ENCODE measurements at places on chromosomes 6 and 20.

- DNase-seq: no peak
Observed at GRCh38 chr6:21965016-21965415, 331.8 kb downstream of the PRL start.

DNA sequence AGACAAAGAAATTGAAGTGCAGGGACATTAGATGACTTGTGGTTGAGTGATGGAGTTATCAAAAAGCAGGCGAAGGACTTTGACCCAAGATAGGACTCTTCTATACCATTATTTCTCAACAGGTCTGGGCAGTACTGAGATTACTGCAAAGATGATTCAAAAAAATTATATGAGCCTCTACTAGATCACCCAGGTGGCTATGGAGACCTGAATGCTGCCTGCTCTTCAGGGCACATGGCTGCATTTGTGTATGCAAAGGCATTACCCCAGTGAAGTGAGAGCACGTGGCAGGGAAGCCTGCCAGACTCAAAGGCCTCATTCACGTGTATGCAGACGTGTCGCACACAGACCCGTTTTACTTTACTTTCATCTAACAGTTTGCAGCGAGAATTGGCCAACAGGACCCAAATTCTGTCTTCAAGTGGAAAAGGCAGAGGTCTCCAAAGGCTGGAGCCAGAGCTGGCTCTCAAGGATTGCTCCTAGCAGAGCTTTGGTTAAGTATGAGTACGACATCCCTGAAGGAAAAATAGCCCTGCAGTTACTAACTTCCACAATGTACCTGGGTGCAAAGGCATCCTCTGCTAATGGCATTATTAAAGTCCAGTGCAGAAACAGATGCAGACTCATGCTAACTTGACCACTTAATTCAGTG lies 113.8 kb upstream of the ARMC2 start:
- DNase-seq: no peak

- DNase-seq: no peak
Observed at GRCh38 chr20:50092436-50092835, 20.5 kb downstream of the UBE2V1 start.

- no peak for DNase-seq
Observed at GRCh38 chr6:120116343-120116742, 766.8 kb upstream of the MAN1A1 start.

DNA sequence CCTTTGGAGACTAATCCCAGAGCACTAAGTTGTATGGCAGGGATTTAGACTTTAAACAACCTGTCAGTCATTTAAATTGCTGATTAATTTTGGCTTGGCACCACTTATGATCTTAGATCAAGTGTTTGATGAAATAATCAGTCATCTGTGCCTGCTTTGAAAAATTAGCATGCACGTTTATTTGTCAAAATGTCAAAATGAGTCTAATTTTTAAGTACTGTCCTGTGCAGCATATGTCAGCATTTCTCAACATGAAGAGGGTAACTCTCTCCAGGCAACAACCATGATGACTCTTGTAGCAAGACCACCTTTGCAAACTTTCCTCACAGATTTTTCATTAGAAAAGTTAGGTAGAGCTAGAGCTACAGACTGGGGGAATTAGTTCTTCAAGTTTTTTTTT lies 155.7 kb upstream of the GJE1 start:
- no peak for DNase-seq

GRCh38 chr20:37336369-37337207 lies 9.4 kb upstream of the SRC start:
- DNase-seq: no peak

- no peak for DNase-seq
Observed at GRCh38 chr6:141303907-141304306, 828.8 kb upstream of the GJE1 start.

DNA sequence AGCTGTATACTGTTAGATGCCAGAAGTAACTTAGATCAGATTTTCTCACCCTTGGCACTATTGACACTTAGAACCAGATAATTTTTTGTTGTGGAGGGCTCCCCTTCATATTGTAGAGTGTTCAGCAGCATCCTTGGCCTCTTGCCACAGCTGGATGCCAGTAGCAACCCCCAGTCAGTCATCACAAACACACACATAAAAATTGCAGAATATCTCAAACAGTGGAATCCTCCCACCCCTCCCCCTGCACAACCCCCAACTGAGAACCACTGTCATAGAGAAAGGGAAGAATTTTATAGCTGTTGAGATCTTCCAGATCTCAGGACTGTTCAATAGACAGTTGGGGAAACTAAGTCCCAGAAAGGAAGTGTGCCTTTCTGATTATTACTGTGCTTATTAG lies 81.2 kb upstream of the VSTM2L start:
- DNase-seq: no peak

GRCh38 chr6:7242835-7243178 lies 70.2 kb downstream of the SSR1 start:
- DNase-seq: no peak

DNA sequence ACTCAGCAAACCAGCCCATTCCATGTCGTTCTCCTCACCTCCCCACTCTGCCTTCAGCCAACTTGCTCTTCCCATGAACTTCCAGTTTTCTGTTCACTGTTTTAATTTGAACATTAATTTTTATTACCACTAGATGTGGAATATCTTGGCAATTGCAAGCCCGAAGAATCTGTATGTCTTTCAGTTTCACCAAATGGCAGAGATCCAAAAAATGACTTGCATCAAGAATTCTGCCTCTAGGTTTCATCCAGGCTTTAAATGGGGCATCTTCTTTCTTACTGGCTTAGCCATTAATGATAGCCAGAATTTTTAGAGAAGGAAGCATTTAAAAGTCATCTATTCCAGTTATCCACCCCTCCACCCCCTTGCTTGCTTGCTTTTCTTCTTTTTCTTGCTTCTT lies 39.0 kb downstream of the CAP2 start:
- DNase-seq: no peak

GRCh38 chr6:43856005-43856765 lies 86.2 kb downstream of the VEGFA start:
- DNase-seq: peak; percentile 36

- no peak for DNase-seq
Observed at GRCh38 chr6:63349401-63349800, 29.6 kb upstream of the LGSN start.

DNA sequence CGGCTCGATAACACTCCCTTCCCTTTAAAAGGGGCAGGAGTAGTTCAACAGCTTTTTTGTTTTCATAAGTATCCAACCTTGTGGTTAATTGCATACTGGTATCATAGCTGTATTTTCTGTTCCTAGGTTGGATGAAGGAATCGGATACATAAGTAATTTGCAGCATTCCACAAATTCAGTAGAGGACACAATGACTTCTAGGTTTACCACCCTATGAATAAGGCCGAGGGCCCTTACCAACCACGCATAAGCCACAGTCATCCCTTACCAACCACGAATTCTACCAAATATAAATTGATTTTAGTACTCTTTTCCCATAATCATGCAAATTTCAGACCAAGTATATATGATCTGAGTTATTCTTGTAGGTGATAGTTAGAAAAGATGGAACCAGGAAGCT lies 36.3 kb downstream of the MCUR1 start:
- DNase-seq: no peak

DNA sequence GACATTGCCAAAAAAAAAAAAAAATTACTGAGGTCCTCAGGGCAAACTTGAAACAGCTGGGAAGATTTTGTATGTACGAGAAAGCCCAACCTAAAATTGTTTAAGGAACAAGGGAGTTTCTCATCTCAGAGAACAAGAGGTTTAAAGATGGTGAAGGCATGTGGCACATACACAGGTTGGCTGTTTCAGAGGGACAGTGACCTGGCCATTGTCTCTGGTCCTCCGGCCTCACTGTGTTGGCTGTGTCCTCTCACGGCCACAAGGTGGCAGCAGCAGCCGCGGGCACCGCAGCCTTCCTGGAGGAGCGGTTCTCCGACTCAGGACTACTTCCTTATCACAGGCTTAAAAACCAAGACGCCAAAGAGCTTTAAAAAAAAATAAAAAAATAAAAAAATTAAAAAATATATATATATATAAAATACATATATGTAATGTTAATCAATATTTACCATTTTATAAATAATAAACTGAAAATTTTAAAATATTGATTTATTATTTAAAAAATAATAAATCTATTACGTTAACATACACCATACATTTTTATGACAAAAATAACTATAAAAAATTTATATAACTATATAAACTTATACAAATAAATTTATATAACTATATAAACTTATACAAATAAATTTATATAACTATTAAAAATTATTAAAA lies 52.8 kb downstream of the GTF2H5 start:
- DNase-seq: peak; percentile 81

DNA sequence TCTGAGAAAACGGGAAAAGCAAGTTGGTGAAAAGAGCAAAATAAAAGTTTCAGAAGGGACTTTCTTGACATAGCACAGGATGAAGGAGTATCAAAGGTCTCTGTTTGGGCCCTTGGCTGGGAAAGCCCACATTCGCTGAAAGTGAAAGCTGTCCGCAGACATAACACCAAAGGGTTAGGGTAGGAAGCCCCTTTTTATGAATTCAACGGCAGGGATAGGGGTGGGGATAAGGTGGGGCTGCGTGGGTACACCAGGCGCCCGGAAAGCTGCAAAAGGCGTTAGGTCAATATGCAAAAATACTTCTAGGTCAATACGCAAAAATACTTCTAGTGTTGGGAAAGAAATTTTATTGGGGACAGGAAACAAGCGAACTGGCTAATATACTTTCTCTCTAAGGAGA lies 135.1 kb downstream of the OR2B2 start:
- no peak for DNase-seq

DNA sequence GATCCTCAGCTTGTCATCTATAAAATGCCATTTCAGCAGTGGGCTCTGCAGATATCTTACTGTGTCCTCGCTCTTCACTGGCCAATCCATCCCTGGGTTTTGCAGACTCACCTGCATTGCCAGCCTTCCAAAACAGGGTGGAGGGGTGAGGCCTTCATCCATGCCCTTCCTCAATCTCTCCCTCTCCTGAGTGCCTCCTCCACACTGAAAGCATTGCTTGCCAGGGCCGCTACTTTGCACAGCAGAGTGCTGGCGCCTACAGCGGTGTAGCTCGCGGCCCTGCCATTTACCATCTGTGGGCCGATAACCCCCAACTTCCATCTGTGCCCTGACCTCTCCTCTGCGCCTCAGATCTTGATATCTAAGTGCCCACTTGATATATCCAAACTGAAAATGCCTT lies 29.4 kb downstream of the TM9SF4 start:
- DNase-seq: no peak

DNA sequence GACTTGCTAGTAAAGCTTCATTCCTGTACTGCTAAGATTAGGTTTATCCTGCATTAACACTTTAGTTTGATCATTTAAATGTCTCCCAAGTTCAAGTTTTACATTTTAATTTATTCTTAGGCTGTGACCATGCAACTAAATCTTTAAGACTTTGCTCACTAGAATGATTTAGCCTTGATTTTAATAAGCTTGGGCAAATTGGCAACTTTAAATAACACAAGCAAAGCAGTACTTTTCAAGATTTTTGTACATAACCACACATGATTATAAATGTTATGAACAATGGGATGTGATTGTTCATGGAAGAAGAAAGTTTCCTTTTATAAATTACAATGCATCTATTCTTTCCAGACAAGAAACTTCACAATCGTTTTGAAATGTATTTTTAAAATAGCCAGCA lies 948.0 kb upstream of the EPHA7 start:
- no peak for DNase-seq

DNA sequence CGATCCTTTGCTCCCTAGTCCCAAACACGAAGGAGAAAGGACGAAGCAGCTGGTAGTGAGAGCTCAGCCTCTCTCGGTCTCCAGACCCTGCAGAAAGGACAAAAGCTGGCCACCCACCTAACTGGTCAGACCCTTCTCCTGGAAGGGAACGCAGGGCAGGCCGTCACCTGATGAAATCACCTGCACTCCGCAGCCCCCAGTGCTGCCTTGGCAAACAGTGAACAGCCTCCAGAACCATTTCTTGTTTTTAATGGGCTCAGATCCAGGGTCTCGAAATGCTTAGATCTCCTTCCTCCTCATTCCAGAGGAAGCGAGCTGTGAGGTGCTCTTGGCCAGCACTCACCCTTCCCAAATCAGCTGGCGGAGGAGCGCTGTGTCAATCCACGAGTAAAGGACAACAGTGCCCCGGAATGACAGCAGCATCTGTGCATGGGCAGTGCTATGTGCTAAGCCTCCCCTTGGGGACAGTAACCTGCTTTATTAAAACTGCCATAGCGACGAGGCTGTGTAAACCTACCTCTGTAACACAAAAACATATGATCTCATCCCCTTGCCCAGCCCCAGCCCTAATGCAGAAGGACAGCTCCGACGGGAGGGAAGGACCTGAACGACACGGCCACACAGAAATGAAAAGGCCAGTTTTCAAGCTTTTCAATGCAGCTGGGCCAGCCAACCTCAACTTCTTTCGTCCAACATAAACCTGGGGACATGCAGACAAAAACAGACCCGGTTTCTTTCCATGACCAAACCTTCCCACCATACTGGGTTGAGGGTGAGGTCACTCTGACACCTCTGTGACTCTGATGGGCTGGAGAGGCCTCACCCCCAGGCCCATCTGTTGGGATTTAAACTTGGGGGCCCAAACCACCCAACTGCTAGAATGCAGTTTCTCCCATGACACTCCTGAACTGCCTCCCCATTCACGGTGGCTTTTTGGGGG lies 43.3 kb downstream of the SULF2 start:
- DNase-seq: no peak

DNA sequence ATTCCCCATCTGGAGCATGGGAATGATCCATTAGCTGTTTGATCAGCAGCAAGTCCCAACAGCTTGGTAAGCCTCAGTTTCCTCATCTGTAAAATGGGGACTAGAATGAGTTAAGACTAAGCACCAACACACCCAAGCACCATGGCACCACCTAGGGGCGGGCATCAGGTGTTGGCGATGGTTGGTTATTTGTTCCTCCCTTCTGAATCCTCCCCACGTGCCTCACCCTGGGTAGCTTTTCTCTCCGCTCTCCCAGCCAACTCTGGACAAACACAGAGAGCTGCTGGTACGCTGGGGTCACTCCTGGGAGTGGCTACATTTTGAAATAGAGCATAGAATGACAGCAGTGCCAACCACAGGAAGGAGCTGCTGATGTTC lies 13.3 kb upstream of the ITPR3 start:
- DNase-seq: no peak

GRCh38 chr20:39849171-39849570 lies 839.9 kb downstream of the MAFB start:
- DNase-seq: no peak
